Stimulated activated CD4-positive, alpha-beta T cell treated with anti-CD3 and anti-CD28 coated beads, Interleukin-1b, Interleukin-23, amount 100 ng/mL, for 48 hours (primary cell): ENCODE measurements at places on chromosomes 6 and 20.
A peak's percentile ranks its signal among the peaks of the same experiment; 100 is the strongest.

DNA sequence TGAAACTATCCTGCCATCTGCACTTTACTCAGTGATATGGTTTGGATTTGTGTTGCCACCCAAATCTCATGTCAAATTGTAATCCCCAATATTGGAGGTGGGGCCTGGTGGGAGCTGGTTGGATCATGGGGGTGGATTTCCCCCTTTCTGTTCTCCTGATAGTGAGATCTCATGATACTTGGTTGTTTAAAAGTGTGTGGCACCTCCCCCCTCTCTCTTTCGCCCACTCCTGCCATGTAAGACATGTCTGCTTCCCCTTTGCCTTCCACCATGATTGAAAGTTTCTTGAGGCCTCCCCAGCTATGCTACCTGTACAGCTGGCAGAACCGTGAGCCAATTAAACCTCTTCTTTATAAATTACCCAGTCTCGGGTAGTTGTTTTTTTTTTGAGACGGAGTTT, 18.0 kb downstream of the PIGT start:
- DNase-seq, result no peak

- DNase-seq, result no peak
Observed at GRCh38 chr6:110551088-110551487, 74.7 kb upstream of the SLC22A16 start.

DNA sequence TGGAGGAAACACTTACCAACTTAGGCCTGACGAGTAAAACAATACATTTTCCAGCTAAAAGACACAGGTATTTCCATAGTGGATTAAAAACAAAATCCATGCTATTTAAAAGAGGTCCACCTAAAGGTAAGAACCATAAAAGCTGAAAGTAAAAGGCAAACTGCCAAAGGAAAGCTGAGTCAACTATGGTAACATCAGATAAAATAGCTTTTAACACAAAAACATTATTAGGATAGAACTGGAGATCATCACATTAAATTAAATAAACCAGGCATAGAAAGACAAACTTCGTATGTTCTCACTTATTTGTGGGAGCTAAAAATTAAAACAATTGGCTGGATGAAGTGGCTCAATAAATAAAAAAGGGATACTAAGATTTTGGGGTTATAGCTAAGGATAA, 166.8 kb upstream of the SLC22A16 start:
- no peak for DNase-seq

DNA sequence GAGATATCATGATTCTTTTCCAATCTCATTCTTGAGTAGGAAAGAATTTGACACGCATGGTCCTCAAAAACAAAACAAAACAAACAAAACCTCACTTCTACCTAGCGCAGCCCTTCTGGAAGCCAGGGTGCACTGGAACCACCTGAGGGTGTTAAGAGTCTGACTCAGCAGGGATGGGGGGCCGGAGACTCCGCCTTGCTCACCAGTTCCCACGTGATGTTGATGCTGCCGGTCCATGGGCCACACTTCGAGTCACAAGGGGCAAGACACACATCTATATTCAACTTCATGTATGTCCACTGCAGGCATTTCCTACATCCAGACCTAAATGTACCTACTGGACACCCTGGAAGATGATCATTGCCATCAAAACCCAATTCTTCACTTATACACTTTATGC, 30.4 kb downstream of the BFSP1 start:
- DNase-seq, result no peak

GRCh38 chr6:85126485-85127167, 323.3 kb upstream of the NT5E start:
- no peak for DNase-seq

DNA sequence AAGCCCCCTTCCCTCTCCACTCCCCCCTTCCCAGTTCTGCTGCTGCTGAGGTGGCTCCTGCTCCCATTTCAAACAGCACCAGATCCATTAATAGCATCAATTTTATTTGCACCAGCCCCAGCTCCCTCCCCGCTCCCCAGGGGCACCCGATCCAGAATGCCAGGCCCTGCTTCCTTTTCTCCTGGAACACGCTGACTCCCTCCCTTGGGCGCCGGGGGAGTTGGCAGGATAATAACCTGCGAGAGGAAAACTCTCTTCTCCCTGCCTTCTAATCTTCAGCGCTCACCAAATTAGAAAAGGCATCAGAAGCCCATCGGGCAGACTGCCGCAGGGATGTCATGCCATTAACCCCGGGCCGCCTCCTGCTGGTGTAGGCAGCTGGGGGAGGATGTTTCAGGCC, 77.8 kb downstream of the NCR2 start:
- DNase-seq, result no peak

GRCh38 chr20:24441661-24442060, 27.8 kb upstream of the SYNDIG1 start:
- no peak for DNase-seq

DNA sequence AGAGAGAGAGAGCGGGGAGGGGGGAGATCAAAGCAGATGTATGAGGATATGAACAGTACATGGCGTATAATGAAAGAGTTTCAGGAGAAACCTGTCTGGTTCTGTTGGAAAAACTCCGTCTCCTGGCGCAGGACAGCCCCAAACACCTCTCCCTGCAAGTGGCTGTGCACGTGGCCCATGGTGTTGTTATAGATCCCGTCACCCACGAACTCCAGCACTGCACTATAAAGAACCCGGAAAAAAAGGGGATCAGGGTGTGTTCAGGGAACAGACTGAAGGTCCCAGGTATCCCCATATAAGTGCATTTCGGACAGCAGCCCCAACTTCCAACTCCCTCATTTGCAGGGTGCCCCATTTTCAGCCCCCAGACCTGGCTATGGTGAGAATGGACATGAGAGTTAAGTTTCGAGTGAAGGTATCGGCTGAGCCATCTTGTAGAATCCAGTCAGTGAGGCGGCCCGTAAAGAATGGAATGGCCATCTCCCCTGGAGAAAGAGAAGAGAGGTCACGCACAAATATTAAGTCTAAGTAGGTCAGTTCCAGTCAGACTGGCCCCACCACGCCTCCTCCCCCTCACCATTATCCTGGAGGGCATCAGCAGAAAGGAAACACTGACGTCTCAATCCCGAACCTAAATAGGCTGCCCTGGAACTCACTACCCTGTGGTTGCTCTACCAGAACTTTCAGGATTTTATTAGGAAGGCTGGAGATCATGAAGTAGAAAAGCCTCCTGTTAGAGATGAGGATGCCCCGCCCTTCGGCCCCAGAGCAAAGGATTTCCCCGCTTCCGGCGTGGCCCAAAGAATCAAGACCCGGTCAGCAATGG, 1.3 kb downstream of the TAP1 start:
- DNase-seq, result no peak

GRCh38 chr6:150204705-150205472, 62.0 kb downstream of the PPP1R14C start:
- no peak for DNase-seq

DNA sequence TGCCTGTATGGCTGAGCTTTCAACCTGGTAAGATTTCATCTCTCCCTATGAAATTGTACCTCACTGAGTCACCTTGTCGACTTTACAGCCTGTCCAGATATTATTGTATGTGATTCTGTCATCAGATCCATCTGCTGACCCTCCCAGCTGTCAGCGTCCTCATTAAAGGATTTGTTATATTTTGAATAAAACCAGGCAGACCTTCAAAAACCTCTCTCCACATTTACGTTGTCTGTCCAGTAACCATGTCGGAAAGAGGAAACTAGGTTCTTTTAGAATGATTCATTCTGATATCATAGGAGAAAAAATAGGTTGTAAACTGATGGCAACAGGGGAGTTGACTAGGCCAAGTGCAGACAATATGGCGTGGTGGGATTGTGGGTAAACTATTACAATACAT, 38.5 kb downstream of the TSPYL4 start:
- DNase-seq, result no peak

DNA sequence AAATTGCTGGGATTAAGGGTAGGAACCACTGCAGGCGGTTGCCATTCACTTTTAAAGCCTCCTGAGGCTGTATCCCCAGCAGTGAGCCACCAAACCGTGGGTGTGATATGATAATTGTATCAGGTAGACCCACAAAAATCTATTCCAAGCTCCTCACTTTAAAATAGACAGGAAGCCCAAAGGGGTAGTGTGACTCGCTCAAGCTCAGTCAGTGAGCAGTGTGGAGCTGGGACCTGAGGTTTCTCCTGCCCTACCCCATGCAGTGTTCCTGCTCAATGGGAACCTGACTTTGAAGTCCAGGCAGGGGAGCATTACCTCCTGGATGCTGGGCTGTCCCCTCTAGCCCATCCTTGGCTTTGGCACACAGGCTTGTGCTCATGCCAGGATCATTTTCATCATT, 14.9 kb upstream of the MAPRE1 start:
- no peak for DNase-seq

DNA sequence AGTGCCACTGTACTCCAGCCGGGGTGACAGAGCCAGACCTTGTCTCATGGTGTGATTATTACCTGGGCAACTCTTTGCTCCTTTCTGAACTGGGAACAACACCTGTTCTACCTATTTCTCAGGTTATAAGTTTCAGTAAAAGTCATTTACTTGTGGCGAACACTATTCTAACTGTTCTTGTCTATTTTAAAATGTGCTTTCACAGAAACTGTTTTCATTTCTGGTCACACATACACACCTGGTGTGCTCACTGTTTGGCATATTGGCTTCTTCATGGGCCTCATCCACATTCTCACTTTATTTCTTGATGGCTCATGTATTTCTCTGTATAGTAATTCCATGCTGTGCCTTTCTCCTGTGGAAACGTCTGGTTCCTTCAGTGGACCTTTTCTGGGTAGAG, 30.5 kb upstream of the XRN2 start:
- DNase-seq, result no peak

GRCh38 chr6:150620244-150620643, 20.6 kb downstream of the PLEKHG1 start:
- DNase-seq, result no peak

DNA sequence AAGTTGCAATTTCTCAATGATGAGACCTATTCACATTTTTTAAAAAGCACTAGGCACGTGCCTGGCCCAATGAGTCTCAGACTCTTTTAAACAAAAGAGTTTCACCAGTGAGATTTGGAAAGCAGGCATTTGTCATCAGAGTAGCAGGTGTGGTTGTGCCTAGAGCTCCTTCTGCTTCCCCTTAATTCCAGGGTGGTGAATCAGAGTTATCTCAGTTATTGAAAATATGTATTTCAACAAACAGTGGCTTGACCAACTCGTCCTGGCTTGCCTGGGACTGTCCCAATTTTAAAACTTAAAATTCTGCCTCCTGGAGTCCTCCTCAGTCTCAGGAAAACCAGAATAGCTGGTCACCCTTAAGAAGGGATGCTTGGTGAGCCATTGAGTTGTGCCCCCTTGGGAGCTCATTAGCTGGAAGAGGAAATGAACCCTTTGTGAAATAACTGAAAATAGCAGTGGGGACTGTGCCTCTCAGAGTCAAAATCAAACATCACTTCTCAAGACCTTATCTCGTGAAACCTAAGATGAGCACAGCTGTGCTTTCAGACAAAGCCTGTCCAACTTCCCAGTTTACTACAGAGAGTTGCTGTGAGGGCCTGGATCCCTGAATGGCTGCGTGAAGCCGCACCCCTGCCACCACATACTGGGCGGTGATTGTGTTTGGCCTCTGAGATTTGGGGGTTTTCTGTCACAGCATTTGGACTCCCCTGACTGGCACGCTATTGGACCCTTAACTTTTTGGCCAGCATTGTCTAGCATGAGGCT, 116.3 kb downstream of the ANKRD60 start:
- DNase-seq, result no peak

- no peak for DNase-seq
Observed at GRCh38 chr6:107560657-107561056, 70.7 kb downstream of the SOBP start.

- DNase-seq, result no peak
Observed at GRCh38 chr6:91713911-91714310, 1127.0 kb upstream of the MAP3K7 start.

- no peak for DNase-seq
Observed at GRCh38 chr6:150547502-150548222, 52.0 kb upstream of the PLEKHG1 start.

- no peak for DNase-seq
Observed at GRCh38 chr6:55675941-55676340, 96.9 kb upstream of the HMGCLL1 start.

- DNase-seq, result no peak
Observed at GRCh38 chr20:34971561-34972235, 16.0 kb downstream of the MYH7B start.

DNA sequence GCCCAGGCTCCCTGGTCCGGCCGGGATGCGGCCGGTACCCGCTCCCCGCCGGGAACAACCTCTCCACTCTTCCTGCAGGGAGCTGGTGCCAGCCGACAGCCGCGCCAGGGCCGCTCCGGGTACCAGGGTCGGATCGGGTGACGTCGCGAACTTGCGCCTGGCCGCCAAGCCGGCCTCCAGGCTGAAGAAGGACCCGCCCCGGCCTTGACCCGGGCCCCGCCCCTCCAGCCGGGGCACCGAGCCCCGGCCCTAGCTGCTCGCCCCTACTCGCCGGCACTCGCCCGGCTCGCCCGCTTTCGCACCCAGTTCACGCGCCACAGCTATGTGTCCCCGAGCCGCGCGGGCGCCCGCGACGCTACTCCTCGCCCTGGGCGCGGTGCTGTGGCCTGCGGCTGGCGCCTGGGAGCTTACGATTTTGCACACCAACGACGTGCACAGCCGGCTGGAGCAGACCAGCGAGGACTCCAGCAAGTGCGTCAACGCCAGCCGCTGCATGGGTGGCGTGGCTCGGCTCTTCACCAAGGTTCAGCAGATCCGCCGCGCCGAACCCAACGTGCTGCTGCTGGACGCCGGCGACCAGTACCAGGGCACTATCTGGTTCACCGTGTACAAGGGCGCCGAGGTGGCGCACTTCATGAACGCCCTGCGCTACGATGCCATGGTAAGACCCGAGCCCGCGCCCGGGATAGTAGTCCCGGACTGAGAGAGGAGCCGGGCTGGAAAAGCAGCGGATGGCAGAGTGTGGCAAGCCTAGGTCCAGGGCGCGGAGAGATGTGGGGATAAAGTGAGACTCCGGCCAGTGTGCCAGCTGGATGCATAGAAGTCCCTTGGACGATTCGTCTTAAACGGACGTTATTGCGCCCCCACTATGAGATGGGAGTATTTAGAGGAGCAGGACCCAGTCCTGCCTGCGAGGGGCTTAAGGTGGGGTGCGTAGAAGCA, at the start of gene NT5E:
Gene NT5E (plus strand): TSS at position 266 of the 942 bp plus-strand sequence. CDS start 57 bp downstream, at position 323.
- peak; percentile 52 for DNase-seq

DNA sequence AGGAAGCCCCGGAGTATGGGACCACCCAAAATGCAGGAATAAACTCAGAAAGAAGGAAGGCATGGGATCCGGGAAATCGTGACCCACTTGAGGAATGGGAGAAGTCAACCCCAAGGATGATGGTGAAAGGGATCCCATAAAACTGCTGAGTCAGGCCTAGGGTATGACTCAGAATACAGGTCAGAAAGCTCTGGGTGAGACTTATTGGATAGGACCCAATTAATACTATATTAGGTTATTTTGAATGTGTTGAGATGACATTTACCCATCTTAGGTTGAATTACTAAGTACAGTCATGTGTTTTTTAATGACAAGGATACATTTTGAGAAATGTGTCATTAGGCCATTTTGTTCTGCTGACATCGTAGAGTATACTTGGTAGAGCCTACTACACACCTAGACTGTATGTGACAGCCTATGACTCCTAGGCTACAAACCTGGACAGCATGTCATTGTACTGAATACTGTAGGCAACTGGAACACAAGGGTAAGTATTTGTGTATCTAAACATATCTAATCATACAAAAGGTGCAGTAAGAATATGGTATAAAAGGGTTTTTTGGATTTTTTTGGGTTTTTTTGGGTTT, 17.1 kb upstream of the HIVEP1 start:
- DNase-seq, result no peak
